ENCODE measurements at places on chromosomes 5 and 9.

DNA sequence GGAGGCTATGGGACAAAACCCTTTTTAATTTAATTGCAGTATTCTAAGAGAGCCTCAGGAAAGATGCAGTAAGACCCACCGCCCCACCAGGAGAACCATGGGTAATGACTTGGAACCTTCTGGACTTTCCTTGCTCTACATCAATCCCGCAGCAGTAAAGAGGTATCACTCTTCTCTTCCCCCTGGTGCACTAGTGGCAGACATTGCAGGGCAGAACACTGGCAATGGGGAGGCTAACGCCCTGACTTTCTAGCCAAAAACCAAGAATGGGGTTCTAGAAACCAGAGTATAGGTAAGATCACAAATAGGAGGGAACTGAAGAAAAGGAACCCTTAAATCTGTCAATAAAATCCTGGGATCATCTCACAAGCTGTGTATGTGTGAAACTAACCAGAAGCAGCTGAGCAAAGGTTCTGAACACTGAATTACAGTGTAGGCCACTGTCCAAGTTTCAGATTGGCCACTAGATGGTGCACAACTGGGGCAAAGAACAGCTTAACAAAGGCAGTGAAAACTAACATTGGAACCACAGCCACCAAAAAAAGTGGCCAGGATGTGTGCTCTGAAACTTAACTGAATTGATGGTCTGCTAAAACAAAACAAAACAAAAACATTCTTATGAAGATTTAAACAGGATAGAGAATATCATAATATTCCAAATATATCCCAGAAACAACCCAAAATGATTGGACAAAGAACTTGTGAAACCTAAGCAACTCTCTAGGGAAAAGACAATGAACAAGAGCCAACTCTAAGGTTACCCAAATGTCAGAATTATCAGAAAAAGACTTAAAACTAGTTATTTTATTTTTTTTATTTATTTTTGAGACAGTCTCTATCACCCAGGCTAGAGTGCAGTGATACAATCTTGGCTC lies 6.6 kb upstream of the FAM151B start:
- no peak for DNase-seq

DNA sequence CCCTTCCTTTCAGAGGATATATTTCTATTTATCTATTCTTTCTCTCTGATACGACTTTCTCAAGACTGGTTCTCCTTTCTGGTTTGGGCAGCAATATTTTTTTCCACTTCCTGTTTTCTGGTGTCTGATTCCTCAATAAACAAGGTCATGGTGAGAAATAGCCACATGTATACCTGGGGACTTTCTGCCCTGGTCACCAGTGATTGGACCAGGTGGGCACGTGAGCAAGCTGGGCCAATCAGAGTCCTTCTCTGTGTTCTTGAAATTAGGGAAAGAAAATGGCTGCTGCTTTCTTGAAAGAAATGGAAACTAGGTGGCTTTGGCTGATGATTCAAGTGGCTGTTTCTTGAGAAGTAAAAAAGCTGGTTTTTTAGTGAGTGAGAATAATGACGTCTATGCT lies 18.4 kb upstream of the GSN start:
- no peak for DNase-seq

GRCh38 chr9:138053321-138053868 lies 175.8 kb downstream of the CACNA1B start:
- DNase-seq: no peak

- no peak for DNase-seq
Measured at GRCh38 chr5:31717561-31717960, 78.6 kb downstream of the PDZD2 start.

GRCh38 chr9:214648-215493 lies at the start of gene DOCK8:
TSS of gene DOCK8 (plus strand) at chr9:214865. CDS start at chr9:214977, 112 bp downstream.
- DNase-seq: peak; percentile 24

GRCh38 chr9:16023446-16023845 lies 470.6 kb downstream of the CCDC171 start:
- no peak for DNase-seq

DNA sequence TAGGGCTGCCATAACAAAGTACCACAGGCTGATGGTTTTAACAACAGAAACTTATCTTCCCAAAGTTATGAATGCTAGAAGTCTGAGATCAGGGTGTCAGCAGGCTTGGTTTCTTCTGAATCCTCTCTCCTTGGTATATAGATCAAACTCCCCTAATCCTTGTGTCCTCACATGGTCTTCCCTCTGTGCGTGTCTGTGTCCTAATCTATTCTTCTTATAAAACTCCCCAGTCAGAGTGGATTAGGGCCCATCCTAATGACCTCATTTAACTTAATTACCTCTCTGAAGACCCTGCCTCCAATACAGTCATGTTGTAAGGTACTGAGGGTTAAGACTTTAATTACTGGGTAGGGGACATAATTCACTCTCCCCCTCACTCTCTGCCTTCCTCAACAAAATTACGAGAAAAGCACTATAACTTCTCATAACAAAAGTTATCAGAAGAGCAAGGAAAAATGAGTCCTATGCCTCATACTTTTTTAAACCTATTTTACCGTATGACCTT lies 68.6 kb downstream of the DPYSL3 start:
- DNase-seq: no peak

- no peak for DNase-seq
Measured at GRCh38 chr9:69081261-69081660, 45.7 kb downstream of the FXN start.

DNA sequence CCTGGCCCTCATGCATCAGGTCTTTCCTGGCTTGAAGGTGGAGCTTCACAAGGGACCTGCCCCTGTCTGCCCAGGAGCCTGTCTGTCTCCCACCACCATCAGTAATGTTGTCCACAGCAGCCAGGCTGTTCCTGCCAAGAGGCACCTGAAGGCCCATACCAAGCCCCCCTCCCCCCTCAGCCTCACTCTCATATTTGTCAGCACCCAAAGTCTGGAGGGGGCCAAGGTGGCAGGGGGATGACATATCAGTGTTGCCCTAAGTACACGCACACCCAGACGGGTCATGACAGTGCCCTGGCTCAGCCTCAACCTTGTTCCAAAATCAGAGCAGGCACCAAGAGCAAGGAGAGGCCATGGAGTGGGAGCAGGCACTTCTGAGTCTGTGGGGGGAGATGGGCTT lies 27.2 kb upstream of the CYLC2 start:
- DNase-seq: no peak

DNA sequence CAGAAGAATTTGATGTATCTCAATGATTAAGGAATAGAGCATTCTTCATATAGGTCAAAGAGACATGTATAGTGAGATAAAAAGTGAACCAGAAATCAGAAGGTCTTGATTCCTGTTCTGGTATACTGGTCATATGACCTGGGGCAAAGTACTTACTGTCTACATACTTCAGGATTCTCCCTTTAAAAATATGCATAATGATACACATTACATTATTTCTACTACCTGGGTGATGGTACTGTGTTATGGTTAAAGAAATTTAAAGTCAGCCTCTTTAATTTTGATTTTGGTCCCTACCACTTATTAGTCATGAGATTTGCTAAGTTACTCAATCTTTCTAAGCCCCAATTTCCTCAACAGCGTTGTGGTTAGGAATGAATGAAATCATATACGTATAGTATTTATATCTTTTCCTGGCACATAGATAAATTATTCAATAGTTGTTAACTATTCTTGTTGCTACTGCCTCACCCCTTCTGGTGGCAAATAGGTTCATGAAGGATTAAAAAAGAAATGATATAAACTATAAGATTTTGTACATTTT lies 984.1 kb downstream of the TLE4 start:
- DNase-seq: no peak

DNA sequence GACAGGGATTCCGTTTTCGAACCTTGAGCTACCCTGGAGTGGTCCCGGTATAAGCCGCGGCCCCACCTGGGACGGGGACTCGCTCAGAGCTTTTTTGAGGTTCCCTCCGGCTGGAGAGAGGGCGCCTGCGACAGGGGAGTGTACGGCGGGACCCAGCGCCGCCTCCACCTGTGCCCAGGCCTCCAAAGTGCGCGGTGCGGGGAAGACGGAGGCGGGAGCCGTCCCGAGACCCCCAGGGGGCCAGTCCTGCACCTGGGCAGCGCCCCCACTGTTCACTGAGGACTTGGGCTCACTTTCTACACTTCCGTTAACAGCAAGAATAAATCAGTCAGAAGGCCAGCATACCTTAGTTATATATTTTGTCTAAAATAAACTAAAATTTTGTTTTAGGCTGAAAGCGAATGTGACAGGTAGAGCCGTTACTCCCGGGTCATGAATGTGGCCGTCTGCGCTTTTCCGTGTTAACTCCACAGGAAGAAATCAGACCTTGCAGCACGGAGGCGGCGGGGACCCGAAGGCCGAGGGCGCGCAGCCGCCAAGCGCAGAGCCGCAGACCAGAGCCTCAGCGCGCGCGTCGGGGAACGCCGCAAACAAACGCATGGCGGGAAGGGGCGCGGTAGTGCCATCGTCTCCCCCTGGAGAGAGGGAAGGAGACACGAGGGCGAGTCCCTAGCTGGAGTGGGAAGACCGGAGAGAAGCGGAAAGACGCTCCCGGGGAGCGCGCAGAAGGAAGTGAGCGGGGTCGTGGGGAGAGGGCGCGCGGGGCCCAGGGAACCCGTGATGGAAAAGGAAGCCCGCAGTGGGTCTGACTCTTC lies 14.1 kb downstream of the TRIM7 start:
- no peak for DNase-seq

DNA sequence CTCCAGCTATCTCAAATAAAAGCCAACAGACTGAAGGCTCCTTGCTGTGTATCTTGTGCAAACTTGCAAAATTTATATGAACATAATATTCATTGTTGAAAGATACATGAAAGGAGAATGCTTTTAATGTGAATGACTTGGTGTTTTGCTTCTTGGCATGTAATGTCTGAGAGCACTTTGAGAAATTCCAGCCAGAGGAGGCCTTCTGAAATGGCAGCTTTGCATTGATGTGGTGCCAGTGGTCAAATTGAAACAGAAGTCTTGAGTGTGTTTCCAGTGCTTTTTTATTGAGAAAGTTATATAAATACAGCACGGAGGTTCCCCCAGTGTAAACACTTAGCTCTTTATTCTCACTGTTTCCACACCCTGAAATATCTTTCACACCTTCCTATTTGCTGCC lies 182.1 kb downstream of the ADCY2 start:
- DNase-seq: no peak

GRCh38 chr5:167307042-167307441 lies 984.4 kb upstream of the WWC1 start:
- DNase-seq: no peak

DNA sequence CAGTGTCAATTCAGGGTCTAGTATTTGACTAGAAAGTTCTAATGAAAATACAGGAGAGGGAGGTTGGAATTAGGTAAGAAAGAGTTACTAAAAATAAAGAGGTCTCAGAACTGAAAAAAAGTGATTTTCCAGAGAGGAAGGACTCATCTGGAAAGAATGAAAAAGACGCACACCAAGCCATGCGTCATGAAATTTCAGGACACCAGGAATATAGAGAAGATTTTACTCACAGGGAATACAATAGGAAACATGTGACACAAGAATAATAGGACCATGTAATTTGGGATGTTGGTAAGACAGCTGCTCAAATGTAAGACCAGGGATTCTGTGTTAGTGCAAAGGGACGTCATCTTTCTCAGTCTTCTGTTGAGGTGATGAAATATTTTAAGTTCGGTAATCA lies 224.7 kb downstream of the GDNF start:
- DNase-seq: no peak

DNA sequence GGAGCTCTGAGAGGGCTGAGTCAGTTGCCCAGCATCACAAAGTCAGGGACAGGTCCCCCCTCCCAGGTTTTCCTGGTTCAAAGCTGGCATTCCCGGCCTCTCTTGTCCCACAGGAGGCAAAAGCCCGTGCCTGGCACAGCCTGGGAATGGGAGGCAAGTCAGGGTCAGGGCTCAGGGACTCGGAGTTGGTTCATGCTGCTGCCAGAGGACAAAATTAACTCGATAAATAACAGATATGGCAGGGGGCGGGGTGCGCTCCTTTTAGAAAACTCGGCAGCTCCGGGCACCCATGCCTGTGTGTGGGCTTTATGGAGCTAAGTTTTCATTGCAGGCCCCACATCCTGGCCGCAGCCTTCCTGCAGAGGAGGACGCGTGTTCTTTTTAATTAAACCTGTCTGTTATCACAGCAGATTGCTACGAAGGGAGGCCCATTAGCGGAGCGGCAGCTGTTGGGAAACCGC lies 62.8 kb upstream of the LMX1B start:
- DNase-seq: no peak

DNA sequence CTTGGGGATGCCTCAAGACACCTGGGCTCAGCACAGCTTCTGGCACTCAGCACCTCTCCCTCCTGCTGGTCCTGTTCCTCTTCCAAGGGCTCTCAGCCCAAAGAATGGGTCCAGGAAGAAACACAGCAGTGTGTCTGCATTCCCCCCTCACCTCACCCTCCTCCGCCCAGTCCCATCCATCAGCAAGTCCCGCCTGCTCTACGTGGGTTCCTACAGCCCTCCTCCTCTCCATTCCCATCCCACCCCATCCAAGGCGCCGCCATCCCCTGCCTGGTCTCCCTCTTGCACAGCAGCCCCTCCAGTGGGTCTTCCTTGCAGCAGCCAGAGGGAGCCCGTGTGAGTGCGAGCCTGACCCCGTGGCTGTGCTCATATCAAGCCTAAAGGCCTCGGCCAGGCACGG lies 52.3 kb upstream of the RPL26L1 start:
- no peak for DNase-seq

DNA sequence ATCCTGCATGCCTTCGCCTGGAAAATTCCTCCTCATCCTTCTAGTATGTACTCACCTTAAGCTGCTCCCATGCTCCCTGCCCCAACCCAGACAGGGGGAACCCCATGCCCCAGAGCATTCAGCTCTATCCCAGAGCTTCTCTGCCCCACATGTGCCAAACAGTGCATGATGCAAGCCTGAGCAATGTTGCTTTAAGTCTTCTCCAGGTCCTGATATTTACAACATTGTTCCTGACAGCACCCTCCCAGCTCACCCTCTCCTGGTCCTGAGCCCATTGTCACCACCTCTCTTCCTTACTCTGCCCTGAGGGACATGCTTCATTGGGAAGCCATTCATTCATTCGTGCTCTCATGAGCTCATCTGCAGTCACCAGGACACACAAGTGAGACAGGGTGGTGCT lies 23.4 kb upstream of the BARX1 start:
- no peak for DNase-seq

DNA sequence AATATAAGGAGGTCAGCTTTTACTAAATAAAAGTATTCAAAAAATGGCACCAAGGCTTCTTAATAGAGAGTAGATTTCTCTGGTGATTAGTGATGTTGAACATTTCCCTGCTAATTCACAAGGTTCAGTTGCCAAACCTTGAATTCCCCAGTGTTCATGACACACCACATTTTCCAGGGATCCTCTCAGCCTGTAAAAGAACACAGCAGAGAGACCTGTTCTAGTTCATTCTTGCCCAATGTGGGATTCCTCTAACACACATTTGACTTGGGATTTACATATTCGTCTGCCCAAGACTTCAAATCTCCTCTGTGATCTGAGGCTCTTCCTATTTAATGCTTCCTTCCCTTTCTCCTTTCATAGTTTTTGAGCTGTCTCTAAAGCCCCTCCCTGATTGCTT lies 273.2 kb upstream of the CDH9 start:
- DNase-seq: no peak

All from stimulated activated CD4-positive, alpha-beta T cell treated with anti-CD3 and anti-CD28 coated beads, TNF-alpha, amount 100 ng/mL, for 24 hours (primary cell).